NCI-H1417 treated with DMSO at 0.1 percent for 48 hours (cell line): ENCODE measurements at places on chromosomes 2 and 18.

- no peak for DNase-seq
These were observed 61.1 kb downstream of the MEIS1 start for GRCh38 chr2:66495788-66496640.

DNA sequence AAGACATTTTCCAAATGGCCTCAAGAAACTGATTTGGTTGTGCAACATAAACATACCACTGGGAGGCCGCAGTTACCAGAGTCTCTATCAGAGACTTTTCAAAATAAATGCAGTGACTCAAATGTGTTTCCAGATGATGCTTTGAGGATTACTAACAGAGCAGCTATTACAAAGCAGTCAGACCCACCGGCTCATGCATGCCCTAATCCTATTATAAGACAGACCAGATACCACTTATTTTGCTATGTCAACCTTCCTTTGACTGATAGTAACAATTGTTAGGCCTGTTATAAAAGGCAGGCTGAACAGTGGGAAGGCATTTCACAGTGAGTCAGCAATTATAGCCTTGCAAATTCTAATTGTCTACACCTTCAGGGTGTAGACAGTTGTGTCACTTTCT, 217.7 kb downstream of the LRRTM1 start:
- DNase-seq = no peak

- no peak for DNase-seq
These were observed 12.0 kb downstream of the SIX3 start for GRCh38 chr2:44953499-44953883.

DNA sequence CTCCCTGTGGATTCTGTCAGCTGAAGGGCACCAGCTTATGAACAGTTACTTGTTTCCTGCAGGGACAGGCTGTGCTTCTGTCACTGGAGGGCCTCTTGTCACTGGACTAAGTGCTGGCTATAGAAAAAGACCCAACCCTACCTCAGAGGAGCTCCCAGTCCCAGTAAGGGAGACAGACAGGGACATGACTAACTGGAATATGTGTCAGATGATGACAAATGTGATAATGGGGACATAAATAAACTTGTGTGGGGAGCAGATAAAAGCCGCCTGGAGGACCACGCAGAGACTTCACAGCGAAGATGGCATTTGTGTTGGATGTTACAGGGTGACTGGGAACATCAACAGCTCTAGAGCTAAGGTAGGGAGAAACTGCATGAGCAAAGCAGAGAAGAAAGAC, 95.0 kb downstream of the MAPRE2 start:
- no peak for DNase-seq

GRCh38 chr18:48762022-48762421, 188.7 kb downstream of the SMAD7 start:
- no peak for DNase-seq

DNA sequence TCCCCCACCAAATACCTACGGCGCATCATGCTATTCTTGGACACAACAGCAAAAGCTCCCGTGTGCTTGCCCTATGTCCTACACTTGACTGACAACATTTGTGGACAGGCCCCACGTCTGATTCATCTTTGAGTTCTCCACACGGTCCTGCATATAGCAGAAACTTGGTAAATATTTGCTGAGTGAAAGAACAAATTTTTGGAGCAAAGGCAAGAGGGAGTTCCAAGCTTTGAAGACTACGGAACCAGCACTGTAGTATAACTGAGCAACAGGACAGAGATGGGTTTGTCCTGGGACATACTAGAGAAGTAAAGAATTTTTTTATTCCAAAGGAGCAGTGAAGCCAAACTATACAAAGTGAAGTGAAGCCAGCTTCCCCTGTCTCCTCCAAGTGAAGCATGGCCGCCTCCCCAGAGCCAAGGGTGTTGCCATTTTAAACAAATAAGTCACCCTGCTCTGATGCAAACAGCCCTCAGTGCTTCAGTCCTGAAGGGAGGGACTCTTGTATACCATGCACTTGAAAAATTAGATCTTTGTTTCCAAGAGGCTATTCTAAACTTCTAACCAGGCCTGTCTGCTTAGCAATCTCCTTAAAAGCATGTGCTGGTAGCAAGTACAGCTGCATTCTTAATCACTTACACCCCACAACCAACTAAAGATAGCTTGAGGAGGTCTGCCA, 35.9 kb downstream of the SPRED2 start:
- no peak for DNase-seq

DNA sequence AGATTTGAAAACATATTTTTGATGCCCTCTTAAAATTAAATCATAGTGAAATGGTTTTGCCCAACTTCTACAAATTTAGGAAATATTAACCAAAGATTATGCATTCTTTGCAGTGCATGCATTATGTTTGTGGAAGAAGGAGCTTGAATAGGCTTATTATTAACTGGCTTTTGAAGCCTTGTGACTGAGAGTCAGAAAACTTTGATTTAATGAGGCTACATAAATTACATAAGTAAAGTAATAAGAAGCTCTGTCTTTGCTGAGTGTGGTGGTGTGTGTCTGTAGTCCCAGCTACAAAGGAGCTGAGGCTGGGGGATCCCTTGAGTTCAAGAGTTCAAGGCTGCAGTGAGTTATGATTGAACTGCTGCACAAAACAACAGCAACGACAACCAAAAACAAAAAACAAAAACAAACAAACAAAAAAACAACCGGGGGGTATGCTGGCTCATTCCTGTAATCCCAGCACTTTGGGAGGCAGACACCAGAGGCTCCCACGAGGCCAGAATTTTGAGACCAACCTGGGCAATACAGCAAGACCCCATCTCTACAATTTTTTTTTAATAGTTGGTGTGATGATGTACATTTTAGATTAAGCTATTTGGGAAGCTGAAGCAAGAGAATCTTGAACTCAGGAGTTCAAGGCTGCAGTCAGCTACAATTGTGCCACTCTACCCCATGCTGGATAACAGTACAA, 57.0 kb upstream of the LRRTM4 start:
- no peak for DNase-seq

- DNase-seq = no peak
These were observed 21.6 kb upstream of the SULT1C4 start for GRCh38 chr2:108355906-108356734.
